ENCODE measurements at places on chromosomes 12 and 14.
A peak's percentile ranks its signal among the peaks of the same experiment; 100 is the strongest.

DNA sequence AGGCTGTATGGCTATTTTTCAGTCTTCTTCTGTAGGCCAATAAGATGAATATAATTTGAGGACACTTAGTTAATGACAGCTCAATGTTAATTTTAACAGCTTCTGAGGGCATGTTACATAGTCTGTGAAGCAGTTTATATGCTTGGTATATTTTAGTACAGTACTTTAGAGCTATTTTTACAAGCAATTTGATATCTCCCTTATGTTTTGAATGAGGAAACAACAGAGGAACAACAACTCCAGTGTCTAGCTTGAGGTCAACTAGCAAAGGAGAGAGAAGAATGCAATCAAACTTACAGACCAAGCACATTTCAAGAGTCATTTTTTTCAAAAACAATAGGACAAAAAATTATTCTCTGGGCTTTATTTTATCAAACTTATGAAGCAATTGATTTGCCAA lies 469.1 kb upstream of the DCN start:
- DNase-seq, result peak; percentile 20

DNA sequence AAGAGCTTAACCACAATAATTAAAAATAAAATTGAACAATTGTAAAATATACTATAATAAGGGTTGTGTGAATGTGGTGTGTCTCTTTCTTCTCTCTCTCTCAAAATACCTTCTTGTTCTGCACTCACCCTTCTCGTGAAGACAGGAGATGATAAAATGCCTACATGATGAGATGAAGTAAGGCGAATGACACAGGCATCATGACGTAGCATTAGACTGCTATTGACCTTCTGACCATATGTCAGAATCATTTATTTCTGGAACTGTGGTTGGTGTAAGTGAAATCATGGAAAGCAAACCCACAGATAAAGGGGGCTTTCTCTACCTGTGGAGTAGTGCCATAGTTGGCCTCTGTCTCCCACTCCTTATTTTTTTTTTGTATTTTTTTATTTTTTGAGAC lies 37.8 kb upstream of the NUAK1 start:
- DNase-seq, result no peak

DNA sequence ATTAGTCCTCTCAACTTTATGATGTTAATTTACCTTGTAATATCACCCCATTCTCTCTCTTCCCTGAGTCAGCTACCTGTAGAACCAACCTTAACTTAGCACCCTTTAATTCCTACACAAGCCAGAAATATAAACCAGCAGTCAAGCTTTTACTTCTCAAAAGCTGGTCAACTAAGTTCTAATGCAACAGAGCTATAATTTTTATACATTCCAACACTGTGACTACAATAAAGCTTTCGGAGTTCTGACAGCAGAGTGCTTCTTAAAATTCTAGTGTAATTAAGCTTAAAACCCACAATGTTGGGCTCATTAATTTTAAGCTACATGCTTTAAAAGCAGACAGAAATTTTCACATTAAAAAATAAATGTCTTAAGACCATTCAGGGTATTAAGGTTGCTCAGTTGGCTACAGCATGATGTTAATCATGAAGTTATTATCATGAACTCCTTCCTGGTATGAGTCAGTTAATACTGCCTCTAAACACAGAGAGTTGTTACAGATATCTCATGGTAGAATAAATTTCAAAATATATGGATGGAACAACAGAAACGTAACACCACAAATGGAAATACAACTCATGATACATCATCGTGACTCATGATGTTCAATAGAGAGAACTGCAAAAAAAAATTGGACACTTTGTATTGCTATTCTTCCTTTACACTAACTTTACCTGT lies 126.7 kb downstream of the EPS8 start:
- peak; percentile 36 for DNase-seq

DNA sequence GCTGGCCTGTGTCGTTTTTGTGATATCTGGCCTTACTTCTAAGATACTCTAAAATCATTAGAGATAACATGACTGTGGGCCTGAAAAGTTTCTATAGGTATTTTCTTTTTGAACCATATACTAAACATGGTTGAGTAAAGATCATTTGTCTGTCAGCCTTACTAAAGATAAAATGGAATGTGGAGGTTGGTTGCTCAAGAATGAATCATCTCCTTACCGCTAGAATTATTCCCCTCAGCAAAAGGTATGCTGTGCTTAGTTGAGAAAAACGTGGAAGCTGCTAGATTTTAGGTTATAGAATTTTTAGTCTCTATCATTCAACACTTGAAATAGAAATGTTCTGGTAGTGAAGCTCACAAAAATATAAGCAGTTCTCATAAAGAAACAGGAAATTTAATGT lies 407.3 kb downstream of the AEBP2 start:
- peak; percentile 13 for DNase-seq

DNA sequence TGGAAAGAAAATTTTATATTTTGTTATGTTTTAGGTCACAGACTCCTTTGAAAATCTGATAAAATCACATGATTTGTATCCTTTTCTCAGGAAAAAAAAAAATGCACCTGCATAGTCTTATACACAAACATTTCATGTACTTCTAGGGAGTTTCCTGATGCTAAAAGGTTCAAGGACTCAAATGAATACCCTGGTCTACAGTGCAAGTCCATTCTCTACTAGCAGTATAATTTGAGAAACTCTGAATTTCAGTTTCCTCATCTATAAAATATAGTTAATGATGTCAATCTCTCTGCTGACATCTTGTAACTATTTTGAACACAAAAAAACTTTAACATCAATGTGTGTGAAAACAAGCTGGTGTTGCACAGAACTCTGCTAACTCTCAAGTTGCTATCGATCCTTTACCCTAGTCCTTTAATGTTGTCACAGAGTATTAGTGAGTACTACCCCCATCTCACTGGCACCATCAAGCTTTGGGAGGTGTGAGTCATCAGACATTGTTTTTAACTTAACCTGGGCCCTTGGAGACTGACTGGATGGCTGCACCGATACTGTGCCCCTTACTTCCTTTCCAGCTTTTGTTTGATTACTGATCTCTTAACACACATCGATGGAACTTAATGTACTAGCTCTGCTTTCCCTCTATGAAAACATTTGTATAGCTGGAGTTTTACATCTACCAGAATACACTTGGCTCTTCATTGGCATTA lies 251.9 kb upstream of the SOX5 start:
- no peak for DNase-seq

DNA sequence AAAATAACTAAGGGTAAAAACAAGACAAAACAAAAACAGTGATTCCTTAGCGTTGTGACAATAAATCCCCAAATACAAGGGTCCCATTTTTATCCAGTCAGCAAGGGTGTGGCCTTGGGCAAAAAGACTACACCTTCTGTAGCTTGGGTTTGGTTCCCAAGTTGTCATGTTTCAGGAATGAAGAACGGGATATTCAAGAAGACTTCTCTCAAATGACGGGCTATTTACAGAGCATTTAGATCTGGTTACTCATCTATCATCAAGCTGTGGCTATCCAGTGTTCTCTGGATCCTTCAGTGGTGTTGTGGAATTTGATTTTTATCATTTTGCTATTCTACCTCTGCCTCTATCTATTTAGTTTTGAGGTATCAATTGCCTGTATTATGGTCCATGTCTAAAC lies 219.7 kb downstream of the SLC25A21 start:
- peak; percentile 95 for DNase-seq

DNA sequence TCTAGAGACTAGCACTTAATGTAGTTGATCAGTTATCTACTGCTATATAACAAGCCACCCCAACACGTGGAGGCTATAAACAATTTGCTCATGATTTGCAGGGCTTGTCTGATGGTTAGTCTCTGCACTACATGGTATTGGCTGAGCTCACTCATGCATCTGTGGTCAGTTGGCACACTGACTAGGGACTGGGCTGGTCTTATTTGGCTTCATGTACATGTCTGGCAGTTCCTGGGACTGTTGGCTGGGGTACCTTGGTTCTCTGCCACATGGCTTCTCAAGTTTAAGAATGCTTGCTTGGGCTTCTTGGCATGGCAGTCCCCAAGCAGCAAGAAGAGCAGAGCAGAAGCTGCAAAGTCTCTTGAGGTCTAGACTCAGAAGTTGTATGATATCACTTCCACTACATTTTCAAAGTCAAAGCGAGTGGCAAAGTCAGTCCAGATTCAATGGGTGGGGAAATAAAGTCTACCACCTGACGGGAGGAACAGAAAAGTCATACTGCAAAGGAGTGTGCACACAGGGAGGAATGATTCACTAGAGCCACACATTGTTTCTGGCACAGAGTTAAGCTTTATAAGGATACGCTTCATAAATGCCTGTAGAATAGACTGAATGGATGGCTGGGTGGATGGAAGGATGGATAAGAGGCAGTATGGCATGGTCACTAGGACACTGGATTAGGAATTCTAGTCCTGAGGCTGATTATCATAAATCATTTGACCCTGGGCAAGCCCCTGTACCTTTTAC lies 44.8 kb upstream of the PTHLH start:
- no peak for DNase-seq
